EH (cell line): ENCODE measurements at places on chromosomes 5 and 9.

DNA sequence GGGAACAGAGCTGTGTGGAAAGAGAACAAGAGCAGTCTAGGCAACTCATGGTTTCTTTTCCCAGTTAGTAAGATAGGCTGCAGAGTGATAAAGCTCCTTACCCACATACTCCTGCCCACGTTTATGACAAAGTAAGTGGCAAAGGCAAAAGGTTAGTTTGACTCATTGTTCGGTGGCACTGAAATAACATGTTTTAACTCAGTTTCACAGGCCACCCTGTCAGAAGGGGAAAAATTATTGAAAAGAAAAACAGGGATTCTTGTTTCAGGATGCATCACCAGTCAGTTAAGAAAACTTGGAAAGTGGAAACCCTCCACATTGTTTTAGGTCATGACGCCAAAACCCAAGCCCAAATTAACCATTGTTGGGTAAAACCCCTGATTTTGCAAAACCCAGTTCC is 22.3 kb upstream of the DAB2 start:
- DNase-seq = no peak

- no peak for DNase-seq
These were observed 9.9 kb downstream of the DAB2IP start for GRCh38 chr9:121661328-121661727.

- no peak for DNase-seq
These were observed 607 bp upstream of the HNRNPAB start for GRCh38 chr5:178203670-178204181.

GRCh38 chr5:111172504-111172903 is 51.7 kb upstream of the CAMK4 start:
- DNase-seq = no peak

- no peak for DNase-seq
These were observed 216.7 kb downstream of the NFIB start for GRCh38 chr9:14097215-14097614.

GRCh38 chr5:140273401-140273877 is 29.5 kb downstream of the PFDN1 start:
- no peak for DNase-seq

DNA sequence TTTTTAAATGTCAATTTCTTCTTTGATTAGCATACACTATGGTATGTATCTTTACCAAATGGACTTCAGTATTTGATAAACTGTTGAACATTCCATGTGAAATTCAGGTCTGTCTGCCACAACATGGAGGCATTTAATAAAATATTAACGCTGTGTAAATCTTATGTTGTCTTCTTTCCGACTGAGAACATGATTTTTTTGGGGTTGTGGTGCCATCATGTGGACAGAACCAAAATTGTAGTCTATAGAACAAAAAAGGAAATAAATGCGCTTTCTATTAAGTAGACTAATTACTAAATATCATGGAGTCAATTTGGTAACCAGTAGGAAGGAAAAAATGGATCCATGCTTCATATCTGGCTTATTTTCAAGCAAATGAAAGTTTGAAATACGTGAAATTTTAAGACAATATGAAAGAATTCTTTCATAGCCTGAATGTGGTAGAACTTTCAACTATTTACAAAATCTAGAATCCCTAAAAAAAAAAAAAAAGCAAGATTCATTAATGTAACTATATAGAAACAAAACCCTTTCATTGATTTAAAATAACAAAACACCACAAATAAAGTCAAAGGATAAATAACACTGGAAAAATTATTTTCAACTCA is 2.8 kb upstream of the PLK2 start:
- peak; percentile 71 for DNase-seq
